Hippocampal formation (tissue), 2 donors: ENCODE measurements at places on chromosomes 2 and 18.

DNA sequence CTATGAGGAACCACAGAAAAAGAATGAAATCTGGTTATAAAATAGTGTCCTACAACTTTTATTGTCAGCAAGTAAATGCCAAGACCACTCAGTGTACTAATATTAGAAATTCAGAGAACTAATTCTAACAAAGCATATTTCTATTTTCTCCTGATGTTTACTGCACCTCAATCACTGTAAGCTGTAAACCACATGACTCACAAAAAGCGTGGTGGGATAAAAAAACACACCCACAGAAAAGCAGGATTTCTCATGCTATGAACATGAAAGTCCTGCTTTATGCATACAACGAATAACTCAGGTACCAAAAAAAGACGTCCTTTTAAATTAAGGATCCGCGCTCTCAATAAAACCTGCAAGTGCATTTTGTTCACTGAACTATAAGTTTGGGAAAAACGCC lies 797 bp downstream of the TXNL4A start:
- DNase-seq: no peak

- no peak for DNase-seq
Measured at GRCh38 chr2:189561371-189562038, 19.1 kb downstream of the SLC40A1 start.

- no peak for DNase-seq
Measured at GRCh38 chr2:126975671-126976655, 77.3 kb downstream of the TEX51 start.

DNA sequence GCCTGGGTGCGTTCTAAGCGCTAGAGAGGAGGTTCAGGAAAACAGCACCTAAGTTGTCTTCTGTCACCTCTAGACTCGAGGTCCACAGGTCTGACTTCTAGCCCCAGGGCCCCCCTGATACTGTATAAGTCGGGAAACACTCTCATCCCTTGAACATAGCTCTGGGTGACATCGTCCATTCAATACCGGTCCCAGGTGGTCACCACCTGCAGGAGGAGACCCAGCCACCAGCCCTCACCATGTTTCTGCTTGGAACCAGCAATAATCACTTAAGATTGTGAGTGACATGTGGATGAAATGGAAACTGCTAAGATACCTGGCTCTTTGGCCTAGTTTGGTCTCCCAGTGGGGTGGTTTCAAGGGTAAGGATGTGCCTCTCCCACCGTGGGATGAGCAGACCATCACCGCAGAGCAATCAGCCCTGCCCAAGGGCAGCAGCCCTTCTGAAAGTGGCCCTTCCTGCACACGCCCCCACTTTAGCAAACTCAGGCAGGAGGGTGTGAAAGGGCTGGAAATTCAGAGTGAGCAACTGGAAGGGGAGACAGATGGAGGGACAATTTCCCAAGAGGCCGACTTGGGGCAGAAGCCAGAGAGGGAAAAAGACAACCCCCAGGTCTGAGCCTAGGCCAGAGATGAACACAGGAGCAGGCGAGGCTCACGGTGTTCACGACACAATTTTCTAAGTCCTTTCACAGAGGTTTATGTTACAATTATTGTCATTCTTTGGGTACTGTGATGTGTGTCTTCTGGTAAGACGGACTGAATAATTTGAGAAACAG lies 95.2 kb downstream of the ZNF516 start:
- no peak for DNase-seq

GRCh38 chr2:234874347-234875046 lies 77.3 kb upstream of the SH3BP4 start:
- DNase-seq: no peak
